ENCODE measurements at places on chromosomes 3 and 15. TPM values are rescaled to one million over a fixed set of nuclear protein-coding genes. Genes with fewer than 3 reads are reported as not detected.

KAT2B gene
- 20.3 TPM for polyA plus RNA-seq

GRCh38 chr3:14290631-14291385 is 111.6 kb upstream of the SLC6A6 start:
- peak; percentile 94 for DNase-seq

FBXW12 gene
- polyA plus RNA-seq, result 0.18 TPM

DNA sequence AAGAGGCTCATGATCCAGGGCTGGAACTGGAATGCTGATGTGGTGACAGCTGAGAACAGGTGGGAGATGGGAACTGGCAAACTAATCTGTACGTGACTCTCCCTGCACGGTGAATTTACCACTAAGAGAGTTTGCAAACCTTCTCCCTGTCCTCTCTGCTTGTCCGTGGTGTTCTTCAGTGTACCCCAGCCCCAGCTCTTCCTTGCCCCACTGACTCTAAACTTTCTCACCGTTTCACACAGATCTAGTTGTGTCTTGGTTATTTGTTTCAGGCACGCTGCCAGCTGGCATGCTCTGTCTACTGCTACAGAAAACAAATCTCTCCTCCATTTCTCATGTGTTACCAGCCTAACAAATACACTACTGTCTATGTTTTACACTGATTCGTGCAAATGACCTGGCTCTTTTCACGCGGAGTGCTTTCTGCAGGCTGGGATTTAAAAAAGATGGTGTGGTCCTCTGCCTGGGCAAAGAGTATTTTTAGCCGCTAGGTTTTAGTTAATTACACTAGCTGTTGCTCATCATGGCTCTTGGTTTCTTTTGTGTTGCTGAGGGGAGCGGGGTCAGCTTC is 192.7 kb upstream of the LRIG1 start:
- peak; percentile 9 for DNase-seq

TRIM59 gene
- polyA plus RNA-seq, result 11.3 TPM

- no peak for DNase-seq
Observed at GRCh38 chr15:66952756-66953522, 112.5 kb upstream of the SMAD3 start.

- no peak for DNase-seq
Observed at GRCh38 chr15:62957130-62957529, 85.4 kb upstream of the TPM1 start.

CD80 gene
- 0.45 TPM for polyA plus RNA-seq

DPPA2 gene
- polyA plus RNA-seq, result 0.03 TPM

GRCh38 chr15:92018535-92019239 is 165.2 kb downstream of the SLCO3A1 start:
- no peak for DNase-seq

DNA sequence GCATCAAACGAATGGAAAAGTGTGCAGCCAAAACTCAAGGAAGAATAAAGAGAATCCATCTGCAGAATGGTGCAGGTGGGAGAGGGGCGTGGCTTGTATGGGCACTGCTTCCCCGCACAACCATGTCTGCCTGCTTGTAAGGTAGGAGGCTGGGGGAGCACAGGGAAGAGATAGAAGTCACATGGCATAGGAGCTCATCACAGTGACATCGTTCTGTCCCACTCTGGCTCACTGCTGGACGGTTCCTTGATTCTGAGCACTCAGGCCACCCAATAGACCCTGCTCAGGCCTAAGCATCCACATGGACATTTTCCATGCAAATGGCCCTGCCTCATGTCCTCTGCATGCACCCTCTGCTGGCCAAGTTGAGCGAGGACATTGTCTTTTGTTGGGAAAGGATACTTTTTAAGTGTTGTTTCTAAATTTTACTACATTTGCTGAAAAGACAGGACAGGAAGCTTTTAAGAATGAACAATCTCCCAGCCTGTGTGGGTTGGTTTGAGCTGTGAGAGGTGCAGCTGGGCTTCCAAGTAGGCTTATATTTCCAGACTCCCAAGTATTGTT is 3.1 kb downstream of the MYLK start:
- peak; percentile 10 for DNase-seq

GPR27 gene
- polyA plus RNA-seq, result 2.6 TPM

IGDCC3 gene
- polyA plus RNA-seq, result 1.6 TPM

GRCh38 chr3:186964616-186965015 is 34.3 kb downstream of the ST6GAL1 start:
- DNase-seq, result no peak

RTF1 gene
- 42.0 TPM for polyA plus RNA-seq

STRIT1 gene
- 0.97 TPM for polyA plus RNA-seq

DNA sequence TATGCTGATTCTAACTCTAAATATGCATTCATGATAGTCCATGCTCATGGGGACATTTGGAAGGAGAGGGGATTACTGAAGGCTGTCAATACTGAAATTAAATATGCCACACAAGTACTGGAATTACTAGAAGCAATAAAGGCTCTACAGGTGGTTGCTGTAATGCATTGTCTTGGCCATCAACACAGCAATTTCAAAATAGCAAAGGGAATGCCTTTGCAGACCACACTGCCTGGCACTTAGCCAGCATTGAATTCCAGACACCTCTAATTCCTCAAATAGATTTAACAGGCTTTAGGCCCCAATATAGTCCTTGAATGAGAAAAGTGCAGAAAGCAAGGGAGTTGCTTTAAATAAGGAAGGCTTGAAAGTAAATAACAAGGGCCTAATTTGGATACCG is 115.8 kb upstream of the PLCL2 start:
- no peak for DNase-seq

TNNC1 gene
- 1.8 TPM for polyA plus RNA-seq

CGGBP1 gene
- polyA plus RNA-seq, result 81.3 TPM

DNA sequence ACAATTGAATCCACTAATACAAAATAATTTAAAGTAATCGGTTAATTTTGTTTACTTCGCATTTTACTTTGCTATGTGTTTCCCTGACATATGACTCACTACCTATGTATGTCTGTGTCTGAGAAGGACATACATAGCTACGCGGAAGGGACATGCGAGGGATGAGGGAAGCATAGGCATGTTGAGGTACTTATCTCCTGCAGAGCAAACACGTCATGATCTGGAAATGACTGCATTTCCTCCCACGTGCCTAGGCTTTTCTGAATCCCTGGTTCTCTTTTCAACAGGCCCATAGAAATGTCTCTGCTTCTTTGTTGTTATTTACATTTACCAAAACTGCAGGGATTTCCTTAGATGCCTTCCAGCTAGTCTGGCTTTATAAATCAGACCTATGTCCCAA is 27.5 kb downstream of the ALCAM start:
- no peak for DNase-seq

DNA sequence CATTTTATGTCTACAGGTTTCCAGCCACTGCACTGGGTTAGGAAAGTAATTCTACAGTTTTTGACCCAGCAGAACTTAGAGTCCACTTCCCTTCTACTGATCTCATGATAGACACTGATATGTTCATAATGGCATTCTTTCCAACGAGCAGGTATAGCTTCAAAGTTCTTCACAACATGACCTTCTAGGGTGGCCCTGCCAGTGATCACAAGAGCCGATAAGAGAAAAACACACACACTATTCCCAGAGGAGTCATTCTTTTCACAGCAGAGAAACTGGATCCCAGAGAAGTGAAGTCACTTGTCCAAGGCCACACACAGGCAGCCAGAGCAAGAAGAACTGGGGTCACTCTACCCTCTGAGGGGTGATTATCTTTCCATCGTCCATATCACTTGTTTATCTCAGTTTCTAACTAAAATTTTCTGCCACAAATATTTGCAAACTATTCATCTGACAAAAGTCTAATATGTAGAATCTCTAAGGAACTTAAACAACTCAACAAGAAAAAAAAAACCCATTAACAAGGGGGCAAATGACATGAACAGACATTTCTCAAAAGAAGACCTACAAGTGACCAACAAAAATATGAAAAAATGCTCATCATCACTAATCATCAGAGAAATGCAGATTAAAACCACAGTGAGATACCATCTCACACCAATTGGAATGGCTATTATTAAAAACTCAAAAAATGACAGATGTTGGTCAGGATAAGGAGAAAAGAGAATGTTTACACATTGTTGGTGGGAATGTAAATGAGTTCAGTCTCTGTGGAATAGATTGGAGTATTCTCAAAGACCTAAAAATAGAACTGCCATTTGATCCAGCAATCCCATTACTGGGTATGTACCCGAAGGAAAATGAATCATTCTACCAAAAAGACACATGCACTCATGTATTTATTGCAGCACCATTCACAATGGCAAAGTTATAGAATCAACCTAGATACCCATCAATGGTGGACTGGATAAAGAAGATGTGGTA is 31.5 kb downstream of the SPTSSB start:
- no peak for DNase-seq

DNA sequence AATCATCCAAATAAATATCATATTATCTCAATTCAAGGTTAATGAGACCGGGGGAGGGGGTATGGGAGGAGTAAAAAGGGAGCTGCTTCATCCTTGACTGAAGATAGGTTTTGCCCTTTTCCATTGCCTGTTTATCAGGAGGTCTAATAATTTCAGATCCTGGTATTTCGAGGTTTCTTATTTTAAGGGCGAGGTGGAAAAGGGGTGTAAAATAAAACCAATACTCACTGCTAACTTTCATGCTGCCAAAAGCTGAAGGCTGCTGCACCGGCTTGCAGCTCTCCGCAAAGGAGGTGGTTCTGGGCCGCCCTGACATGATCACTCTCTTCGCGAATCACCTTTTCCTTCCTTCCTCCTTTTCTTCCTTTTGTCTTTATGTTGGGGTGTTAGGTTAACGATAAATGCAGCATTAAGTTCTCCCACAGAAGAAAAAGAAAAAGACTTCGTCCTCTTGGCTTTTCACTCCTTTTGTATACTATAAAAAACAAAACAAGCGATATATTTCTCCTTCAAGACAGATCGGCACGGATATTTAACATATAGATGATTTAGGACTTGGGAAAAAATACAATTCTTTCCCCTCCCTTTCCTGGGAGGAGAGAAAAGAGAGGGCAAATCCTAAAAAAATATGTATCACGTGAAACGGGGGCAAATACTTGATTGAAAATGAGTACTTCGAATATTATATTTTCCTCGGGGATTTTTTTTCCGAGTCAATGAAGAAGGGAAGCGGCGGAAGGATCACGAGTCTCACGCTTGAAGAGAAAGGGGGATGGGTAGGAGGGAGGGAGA is 932 bp downstream of the GSK3B start:
- peak; percentile 75 for DNase-seq

DNASE1L3 gene
- 56.2 TPM for polyA plus RNA-seq

DNA sequence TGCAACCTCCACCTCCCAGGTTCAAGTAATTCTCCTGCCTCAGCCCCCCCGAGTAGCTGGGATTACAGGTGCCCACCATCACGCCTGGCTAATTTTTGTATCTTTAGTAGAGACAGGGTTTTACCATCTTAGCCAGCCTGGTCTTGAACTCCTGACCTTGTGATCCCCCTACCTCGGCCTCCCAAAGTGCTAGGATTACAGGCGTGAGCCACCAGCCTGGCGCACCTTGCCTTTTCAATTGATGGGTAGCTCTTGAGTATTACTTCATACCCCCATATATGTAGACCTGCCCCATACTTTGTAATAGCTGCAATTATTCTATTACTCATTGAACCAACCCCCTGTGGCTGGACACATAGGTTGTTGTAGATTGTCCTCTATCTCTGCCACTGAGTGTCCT is 101.3 kb downstream of the LRRK1 start:
- no peak for DNase-seq

DNA sequence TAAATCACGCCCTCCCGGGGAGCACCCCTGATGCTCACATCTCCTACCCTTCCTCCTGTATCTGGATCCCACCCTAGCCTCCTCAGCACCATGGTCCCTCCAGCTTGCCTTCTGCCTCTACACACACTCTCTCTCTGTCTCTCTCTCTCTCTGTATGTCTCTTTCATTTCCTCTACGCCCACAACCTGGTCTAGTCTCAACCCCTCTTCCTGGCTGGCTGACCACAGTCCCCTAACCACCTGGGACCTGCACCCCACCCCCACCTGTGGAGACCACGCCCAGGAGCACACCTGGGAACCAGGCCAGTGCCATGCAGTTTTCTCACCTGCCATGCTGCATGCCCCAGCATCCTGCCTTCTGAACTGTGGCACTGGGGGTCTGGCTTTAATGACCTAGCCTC is 4.0 kb upstream of the CFAP100 start:
- no peak for DNase-seq

DLL4 gene
- polyA plus RNA-seq, result 12.3 TPM

GRCh38 chr3:133447750-133448477 is 48.1 kb downstream of the BFSP2 start:
- DNase-seq, result no peak

- no peak for DNase-seq
Observed at GRCh38 chr3:127448671-127449070, 141.9 kb downstream of the TPRA1 start.

GRCh38 chr15:64004056-64004455 is 42.2 kb downstream of the DAPK2 start:
- DNase-seq, result peak; percentile 80

Measured in large intestine (tissue), 12 donors.